Activated naive CD8-positive, alpha-beta T cell treated with anti-CD3 and anti-CD28 coated beads, Interleukin-2, amount 10 ng/mL, durations not matched to agents 7 days and 5 days (primary cell): ENCODE measurements at places on chromosomes 12 and 14.

DNA sequence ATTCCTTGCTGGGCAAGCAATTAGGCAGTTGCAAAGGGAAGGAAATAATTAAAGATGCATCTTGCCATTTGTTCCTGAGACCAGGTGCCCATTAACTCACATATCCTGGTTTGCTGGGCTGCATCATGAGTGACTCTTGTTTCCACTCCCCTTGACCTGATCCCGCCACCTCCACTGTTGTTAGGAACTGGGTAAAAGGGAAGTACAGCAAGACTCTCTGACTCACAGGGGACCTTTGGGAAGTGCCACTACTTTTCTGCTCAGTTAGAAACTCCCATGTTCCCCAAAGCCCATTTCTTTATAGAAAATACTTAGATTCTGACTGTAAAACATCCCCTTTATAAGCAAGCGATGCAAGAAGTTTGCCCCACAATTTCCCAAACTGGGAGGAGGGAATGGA lies 186.0 kb upstream of the BCL2L14 start:
- DNase-seq: no peak

DNA sequence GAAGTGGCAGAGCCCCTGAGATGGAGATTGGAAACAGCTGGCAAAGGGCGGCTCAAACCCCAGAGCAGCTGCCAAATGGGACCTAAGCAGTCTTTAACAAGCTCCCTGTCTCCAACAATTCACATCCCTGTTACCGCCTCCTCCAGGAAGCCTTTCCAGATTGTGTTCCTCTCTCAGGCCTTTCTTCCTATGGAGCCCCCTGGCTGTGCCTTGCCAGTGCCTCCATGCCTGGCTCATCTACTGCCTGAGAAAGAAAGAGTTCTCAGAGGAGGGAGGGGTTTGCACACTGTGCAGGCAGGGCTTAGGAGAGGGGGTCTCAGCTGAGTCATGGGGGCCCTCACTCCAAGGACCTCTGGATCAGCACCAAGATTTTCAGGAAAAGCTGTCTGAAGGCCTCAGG lies 8.8 kb upstream of the KRT74 start:
- DNase-seq: no peak

DNA sequence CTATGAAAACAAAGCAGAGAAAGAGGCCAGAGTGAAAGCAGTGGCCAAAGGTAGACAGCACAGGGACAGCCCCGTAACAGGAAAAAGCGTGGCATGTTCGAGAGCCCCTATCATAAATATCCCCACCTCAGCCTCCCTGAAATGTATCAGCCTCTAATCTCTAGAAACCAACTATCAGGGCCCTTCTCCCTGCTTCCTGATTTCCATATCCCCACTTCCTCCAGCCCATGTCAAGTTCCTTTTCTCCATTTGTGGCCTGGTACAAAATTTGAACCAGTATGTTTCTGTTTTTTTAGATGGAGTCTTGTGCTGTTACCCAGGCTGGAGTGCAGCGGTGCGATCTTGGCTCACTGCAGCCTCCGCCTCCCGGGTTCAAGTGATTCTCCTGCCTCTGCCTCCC lies 16.9 kb downstream of the DEPDC4 start:
- DNase-seq: no peak

DNA sequence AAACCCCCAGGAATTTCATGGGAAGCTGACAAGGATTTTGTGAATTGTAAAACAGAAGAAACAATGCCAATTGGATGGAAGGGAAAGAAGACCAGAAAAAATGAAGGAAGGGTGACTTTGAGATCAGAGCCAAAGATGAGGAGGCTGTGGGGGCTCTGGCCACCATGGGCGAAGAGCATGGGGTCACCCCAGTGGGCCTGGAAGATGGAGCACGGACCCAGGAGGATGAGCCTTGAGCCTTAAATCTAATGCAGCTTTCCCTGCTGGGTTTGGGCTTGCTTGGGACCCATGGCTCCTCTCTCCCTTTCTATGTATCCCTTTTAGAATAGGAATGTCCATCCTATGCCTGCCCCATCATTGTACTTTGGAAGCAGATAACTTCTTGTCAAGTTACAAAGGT lies 322.2 kb downstream of the TMEM121 start:
- no peak for DNase-seq

GRCh38 chr14:99280066-99280731 lies 8.2 kb upstream of the BCL11B start:
- DNase-seq: no peak

GRCh38 chr14:72894623-72895378 lies 900 bp upstream of the DPF3 start:
- peak; percentile 36 for DNase-seq

DNA sequence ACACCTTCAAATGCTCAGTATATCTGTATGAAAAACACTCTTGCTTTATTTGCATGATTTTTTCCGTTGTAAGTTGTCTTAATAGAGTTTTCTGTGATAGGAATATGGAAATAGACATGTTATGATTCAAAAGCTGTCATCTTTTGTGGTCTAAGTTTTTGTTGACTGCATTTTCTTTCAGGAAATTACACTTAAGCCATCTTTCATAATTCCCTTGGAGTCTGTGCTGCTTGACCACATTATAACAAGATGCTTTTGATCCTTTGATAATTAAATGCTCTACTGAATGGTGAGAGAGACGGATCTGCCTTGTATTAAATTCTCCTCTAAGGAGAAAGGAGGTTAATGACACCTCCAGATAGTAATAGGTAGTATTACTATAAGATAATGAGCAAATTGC lies 272.8 kb upstream of the DAAM1 start:
- no peak for DNase-seq

GRCh38 chr12:63752283-63752682 lies 27.4 kb upstream of the RXYLT1 start:
- DNase-seq: peak; percentile 34

- DNase-seq: no peak
Observed at GRCh38 chr14:96658611-96659010, 138.6 kb upstream of the VRK1 start.

DNA sequence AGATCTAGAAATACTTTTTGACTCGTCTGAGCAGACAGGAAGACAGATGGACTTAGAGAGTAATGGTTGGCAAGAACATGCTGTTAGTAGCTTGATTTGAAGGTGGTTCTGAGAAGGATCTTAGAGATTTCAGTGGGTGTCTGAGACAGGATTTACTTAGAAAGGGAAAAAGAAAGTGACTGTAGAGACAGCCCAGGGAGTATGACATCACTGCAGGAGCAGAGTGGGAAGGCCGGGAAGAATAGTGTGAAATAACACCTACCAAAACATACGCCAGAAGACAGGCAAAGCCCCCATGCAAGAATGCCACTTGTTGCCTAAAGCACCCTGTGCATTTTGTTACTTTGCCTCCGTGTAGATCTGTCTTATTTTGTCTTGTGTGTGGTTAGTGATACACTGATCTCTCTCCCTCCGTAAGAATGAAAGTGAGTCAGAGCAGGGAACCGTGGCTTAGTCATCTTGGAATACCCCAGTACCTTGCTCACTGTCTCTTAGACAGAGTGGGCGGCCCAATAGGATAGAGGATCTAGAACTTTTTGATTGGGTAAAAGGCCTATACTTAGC lies 161.3 kb upstream of the IFNG-AS1 start:
- DNase-seq: no peak

- DNase-seq: no peak
Observed at GRCh38 chr12:62848418-62848817, 86.5 kb downstream of the PPM1H start.

GRCh38 chr12:113958108-113958507 lies 8.0 kb downstream of the RBM19 start:
- no peak for DNase-seq

DNA sequence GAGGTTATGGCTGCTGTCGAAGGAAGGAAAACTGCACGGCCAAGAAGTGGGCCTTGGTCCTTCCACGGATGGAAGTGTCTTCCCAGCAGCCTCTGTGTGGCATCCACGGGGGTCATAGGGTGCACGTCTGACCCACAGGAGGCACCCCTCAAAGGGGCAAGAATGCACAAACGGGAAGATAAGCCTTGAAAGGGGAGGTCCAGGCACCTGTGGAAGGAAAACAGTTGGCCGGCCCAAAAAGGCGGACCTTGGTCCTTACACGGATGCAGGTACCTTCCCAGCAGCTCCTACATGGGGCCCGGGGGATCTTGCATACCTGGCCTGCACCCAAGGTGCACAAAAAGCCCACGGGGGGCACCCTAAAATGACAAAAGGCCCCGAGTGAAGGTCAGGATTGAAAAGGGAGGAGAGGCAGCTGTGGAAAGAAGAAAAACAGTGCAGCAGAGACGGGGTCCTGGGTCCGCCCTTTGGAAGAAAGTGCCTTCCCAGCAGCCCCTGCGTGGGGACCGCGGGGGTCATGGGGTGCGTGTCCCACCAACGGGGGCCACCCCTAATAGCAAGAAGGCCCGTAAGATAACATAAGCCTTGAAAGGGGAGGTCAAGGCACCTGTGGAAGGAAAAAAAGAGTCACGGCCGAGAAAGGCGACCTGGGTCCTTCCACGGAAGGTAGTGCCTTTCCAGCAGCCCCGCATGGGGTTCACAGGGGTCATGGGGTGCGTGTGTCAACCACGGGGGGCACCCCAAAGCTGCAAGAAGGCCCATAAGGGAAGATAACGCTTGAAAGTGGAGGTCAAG lies 276.1 kb downstream of the ALG10 start:
- no peak for DNase-seq

- no peak for DNase-seq
Observed at GRCh38 chr14:65802196-65802595, 389.7 kb downstream of the FUT8 start.

DNA sequence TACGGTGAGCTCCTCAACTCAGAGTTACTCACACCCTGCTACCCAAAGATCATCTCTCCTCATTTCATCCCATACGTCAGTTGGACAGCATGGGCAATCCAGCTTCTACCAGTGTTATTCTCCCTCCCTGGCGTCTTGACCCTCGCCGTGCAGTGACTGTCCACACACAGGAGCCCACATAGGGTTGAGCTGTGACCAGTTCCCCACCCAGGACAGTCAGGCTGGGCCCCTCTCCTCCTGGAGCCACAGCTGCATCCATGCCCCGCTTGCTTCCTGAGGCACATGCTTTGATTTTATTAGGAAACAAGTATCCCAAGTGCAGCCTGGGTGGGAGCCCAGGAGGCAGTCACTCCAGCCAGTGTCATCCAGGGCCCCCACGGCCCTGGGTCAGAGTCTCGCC lies 140.3 kb upstream of the SFSWAP start:
- DNase-seq: no peak

DNA sequence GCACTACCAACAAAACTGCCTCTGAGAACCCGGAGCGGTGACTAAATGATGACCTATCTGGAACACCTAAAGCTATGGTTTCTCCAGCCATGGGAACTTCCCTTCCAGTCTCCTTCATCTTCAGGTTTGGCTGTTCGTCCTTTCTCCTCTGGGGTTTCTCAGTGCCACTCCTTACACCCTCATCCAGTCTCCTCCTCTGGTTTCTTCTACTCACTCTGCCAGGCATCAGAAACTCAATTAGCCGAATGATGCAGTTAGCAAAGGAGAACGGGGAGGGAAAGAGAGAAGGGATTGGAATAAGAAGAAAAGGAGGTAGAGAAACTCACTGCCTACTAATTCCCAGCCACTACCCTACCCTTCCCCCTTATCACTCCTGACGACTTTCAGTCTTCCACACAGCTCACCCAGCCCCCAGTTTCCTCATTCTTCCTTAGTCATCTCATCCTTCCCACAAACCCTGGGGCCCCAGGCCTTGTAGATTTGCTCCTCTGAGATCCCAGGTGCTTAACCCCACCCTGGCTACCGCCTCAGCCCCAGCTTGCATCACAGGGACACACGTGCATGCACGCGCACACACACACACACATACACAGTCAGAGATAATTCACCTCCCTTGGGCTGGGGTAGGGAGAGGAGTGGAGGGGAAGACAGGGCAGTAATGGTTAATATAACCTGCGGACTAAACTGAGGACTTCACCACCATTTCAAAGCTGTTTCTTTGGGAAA lies 13.0 kb downstream of the FGD6 start:
- DNase-seq: no peak
